Fibroblast of villous mesenchyme (primary cell): ENCODE measurements at places on chromosomes 3 and 15.
A peak's percentile ranks its signal among the peaks of the same experiment; 100 is the strongest.

- no peak for DNase-seq
Observed at GRCh38 chr3:176789281-176789705, 408.0 kb downstream of the TBL1XR1 start.

GRCh38 chr15:87638554-87639083, 617.9 kb downstream of the NTRK3 start:
- DNase-seq = no peak

- no peak for DNase-seq
Observed at GRCh38 chr3:195867631-195868335, 40.6 kb downstream of the TNK2 start.

GRCh38 chr15:78087951-78088772, 4.2 kb upstream of the SH2D7 start:
- no peak for DNase-seq

GRCh38 chr15:80386151-80386550, 18.0 kb upstream of the ARNT2 start:
- DNase-seq = no peak

DNA sequence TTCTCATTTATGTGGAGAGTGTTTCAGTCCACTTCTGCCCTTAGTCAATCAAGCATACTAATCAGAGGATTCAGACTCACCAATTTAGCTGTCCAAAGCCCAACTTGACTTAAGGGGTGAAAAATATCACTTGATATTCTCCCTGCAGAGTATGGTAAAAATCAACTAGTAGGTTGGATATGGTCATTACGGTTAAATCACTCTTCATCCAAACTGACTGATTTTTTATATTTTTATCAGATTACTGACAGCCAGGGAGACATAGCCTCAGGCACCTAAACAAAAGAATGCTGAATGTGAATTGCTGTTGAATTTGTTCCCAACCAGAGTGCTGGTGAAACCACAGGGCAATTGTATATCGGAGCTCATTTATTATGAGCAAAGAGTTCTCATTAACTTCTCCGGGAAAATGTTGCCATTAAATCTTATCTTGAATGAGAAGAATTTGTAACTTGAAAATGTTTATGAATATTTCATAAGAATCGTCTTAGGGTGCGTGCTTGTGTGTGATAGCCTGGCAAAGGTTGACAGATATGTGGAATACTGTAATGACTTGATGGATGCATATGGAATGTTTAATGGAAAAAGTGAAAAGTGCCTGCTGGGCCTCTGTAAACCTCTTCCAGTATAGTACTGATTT, 411.2 kb downstream of the NAALADL2 start:
- peak; percentile 50 for DNase-seq

GRCh38 chr15:44775953-44776352, 39.6 kb downstream of the TRIM69 start:
- no peak for DNase-seq

DNA sequence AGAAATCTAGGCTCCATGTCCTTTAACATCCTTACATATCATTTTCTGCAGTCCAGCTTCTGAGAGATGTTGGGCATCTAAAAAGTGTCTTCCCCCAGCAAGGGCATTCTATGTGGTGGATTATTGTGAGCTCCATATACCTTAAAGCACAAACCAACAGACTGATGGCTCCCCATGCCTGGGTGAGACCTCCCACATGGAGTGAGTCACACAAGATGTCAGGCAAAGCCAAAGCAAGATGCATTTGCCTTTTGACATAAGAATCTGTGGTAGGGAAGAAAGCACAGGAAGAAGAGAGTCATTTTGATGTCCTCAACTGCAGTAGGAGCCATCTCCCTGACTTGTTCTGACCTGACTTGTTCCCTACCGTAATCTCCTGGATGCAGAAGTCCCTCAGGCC, 238.7 kb upstream of the EIF1B start:
- DNase-seq = no peak

- DNase-seq = no peak
Observed at GRCh38 chr15:31149088-31149505, 47.6 kb upstream of the TRPM1 start.

- DNase-seq = no peak
Observed at GRCh38 chr3:14127516-14128161, 2.8 kb downstream of the TMEM43 start.

- no peak for DNase-seq
Observed at GRCh38 chr3:55621026-55621422, 133.9 kb upstream of the WNT5A start.

- DNase-seq = no peak
Observed at GRCh38 chr3:57749542-57749941, 6.6 kb upstream of the SLMAP start.

DNA sequence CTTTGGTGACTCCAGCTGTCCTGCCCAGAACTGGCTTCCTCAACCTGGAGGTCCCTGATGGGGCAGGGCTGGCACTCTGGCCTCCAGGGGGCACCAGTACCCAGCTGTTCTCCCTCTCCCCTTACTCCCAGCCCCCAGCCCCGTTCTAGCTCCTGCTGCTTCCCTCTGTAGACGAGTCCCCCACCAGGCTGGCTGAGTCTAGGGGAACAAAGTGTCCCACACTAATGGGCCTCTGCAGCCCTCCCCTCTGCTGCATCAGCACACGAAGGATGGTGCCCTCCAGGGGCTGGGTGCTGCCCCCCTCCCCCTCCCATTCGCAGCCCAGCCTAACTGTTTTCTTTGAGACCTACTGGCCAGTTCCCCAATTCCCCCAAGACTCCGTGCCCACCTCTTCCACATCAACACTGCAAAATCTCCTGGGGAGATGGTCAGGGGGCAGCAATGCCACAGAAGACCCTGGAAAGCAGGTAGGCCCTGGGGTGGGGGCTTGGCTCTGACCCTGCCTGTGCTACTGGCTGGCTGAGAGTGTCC, 4.2 kb downstream of the RHCG start:
- DNase-seq = no peak

DNA sequence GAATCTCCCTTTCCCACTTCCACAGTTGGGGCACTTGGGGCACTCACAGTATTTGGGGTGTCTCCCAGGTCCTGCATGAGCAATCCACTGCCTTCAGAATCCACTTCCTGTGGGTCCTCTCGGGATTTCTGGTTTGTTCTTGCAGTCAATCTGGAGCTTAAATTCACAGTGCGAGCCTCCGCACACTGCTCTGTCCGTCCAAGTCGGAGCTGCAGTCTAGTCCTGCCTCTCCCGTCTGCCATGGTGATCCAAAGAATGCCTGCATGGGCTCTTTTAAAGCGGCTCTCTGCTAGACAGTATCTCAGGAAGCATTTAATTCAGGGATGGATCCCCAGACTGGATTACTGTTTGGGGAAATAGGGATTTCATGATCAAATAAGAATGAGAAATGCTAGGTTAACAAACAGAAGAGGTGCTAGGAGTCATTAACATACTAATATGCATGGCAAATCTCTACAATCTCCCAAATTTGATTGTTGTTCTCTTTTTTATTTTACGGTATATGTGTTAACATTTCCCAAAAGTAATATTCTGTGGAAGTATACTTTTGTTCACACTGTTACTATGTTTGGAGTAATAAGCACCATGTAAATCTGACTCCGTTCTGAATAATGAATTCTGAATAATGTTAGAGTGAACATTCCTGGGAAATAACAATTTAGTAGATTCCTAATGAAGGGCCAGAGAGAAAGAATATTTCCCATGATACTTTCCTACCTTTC, 142.5 kb downstream of the HCN4 start:
- DNase-seq = no peak

DNA sequence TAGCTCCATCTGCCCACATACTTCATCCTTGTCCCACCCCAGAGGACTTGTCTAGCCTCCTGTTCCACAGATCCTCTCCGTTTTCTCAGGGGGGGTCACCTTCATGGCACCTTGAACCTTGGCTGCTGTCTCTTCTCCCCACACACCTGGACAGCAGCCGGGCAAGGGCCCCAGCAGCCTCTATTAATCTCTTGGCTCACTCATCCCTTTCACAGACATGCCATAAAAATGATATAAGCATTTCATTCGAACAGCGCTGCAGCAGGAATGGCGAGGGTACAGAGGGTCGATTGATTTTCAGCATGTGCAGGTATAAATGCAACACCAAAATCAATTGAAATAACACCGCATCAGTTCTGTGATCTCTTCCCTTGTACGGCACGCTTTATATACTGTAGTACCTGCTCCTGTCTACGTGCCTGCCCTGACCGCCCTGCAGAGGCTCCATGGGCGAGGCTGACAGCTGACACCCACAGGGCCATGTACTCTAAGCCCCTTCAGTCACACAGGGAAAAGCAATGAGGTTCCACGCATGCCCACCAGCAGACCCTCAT, 209.9 kb downstream of the NTRK3 start:
- no peak for DNase-seq

DNA sequence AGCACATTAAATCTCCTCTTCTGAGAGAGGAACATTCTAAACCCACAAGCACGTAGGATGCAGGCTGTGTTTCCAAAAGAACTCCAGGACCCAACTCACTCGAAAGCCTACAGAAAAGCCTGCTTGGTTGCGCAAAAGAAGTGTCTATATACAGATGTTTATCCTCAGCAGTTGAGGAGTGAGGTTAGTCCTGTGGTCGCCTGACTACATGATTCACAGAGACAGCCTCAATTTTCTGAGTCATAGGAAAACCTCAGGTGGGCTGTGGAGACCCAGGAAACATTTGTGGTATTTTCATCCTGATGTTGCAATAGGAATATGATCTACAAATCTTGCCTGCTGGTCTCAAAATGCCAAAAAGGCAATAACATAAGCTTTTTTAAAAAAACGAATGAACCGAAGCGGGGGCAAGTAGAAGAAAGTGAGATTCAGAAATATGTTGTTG, 183.8 kb upstream of the THRB start:
- peak; percentile 99 for DNase-seq

DNA sequence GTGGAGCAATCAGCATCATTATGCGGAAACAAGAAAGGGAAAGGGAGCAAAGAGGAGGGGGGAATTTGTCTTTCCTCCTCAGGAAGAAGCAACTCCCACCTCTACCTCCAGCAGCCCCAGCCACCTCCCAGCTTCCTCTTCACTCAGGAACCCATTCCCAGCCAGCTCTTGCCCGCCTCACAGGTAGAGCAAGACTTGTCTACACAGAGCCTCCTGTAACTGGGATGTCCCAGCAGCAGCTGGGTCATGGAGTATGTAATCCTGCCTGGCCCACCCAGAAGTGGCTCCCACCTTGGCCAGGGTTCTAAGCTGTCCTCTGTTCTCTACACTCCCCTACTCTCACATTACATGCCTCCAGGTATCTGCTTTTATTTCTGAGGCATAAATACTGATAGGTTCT, 14.0 kb downstream of the IGDCC3 start:
- no peak for DNase-seq

- DNase-seq = peak; percentile 26
Observed at GRCh38 chr3:186930641-186931531, 560 bp downstream of the ST6GAL1 start.

- DNase-seq = peak; percentile 42
Observed at GRCh38 chr15:34616613-34617012, 33.2 kb upstream of the GOLGA8B start.

DNA sequence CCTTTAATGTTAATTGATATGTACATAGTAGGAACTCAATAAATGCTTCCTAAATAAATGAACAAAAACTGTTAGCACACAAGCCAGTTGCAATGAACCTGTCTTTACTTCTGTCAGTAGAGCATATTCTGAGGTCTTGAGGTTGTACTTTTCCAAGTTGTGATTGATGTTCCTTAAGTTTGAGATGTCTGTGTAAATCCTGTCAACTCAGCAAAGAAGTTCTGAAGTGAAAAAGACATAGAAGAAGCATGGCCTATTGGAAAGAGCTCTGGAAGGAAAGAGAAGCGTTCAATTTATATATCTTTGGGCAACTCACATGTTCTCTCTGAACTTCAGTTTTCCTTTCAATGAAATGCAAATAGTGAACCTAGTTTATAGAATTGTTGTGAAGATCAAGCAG, 269.9 kb downstream of the AGBL1 start:
- DNase-seq = no peak

GRCh38 chr15:51816611-51817010, 12.8 kb upstream of the TMOD3 start:
- no peak for DNase-seq

GRCh38 chr3:22141769-22142168, 390.8 kb upstream of the ZNF385D start:
- DNase-seq = no peak

GRCh38 chr15:69380726-69381105, 33.4 kb upstream of the KIF23 start:
- no peak for DNase-seq

GRCh38 chr3:120156699-120157098, 62.5 kb upstream of the GSK3B start:
- peak; percentile 29 for DNase-seq

DNA sequence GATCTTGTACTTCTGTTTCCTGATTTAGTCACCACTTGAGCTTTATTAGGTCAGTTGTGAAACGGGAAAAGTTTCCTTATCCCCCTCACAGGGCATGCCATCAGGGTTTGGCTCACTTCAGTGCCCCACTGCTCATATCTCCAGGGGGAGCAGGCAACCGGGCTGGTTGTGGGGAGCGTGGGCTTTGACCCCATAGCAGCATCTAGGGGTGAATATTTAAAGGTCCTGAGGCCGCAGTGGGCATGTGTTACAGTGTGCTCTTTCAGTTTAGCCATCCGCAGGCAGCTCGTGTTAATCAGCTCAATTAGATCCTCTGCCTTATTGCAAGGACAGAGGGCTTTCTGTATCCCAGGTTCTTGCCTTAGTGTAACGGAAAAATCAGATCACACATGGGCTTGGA, 71.9 kb downstream of the MRPL46 start:
- DNase-seq = no peak

DNA sequence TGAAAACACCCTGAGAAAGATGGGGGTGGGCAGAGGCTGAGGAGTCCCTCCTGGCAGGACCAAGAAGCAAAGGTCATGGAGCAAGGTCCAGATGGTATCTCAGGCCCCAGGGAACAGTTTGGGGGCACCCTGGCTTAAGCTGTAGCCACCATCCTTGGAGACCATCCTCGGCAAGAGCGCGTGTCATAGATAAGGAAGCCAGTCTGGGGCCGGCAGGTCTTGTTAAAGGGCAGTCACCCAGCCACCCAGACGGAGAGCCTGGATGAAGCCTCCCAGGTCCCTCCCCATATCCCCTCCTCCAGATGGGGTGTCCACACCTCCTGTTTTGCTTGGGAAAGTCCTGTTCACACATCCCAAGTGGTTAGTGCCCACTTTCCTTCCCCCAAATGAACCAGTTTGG, 191.1 kb downstream of the KLF13 start:
- no peak for DNase-seq

- peak; percentile 29 for DNase-seq
Observed at GRCh38 chr15:62976301-62976881, 66.2 kb upstream of the TPM1 start.

DNA sequence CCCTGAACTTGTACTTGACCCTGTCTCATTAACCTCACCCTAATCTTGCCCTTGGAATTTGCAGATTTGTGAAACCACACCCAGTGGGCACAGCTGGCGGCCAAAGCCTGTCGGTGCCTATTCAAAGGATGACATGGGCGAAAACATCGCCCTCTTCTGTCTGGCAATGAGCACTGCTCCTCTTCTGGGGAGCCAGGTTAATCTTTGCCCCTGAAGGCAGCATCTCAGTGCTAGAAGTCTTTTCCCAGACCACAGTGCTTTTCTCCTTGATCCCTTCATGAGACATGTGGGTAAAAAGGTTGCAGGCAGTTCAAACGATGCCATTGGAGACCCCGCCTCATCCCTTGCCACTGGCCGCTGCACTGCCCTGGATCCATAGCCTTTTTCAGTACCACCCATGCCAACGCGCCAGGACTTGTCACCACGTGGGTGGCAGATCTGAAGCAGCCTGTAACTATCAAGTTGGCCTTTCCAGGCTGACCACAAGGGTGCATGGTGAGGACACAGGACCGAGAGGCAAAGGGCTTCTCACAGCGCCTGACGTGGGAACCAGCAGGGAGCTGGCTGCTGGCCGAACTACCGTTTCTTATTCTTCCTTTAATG, 6.5 kb upstream of the DNASE1L3 start:
- DNase-seq = peak; percentile 65
